ELF-1 (cell line): ENCODE measurements at places on chromosomes 13 and 19.

DNA sequence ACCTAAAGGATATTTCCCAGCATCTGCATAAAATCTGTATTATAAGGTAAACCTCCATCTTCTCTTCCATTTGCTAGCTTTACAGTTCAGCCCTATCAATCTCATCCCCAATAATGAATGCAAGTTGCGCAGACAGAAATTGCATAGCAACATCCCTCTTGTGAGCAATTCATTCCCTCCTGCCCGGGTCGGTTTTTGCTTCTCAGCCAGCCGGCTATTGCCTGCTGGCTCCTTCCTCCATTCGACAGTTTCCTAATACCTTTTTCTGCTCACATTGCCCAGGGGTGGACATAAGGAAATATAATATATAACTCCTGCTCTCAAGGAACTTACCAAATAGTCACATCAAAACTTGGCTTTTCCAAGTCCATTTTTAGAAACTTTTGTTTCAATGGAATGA, 125.2 kb downstream of the FGF9 start:
- DNase-seq = no peak

DNA sequence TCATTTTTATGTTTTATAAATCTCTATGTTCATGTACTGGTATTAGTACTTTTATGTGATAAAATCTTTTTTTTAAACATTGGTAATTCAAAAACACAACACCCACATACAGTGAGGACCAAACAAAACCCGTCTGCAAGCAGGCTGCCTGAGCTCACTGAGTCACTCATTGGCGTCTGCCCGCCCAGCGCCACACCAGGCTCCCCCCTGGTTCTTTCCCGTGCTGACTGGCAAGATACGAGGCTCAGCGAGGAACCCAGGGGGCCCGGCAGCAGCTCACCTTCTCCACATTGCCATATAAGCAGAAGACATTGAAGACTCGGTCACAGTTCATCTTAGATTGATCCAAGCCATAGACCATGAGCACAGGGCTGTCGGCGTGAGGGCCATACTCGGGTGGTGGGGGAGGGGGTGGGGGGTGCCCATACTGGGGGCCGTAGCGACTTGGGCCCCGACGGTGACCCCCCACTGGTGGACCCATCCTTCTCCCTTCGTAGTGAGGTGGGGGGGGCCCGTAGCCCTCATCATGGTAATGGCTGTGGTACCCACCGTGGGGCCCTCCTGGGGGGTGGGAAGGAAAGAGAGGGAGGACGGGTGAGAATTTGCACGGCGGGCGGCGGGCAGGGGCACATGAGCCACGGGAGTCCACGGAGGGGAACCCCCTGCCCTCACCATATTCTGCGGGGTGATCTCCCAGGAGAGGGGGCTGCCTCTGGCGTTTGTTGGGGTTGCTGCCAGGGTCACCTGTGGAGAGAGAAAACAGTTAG, 8.4 kb upstream of the ECH1 start:
- DNase-seq = no peak

DNA sequence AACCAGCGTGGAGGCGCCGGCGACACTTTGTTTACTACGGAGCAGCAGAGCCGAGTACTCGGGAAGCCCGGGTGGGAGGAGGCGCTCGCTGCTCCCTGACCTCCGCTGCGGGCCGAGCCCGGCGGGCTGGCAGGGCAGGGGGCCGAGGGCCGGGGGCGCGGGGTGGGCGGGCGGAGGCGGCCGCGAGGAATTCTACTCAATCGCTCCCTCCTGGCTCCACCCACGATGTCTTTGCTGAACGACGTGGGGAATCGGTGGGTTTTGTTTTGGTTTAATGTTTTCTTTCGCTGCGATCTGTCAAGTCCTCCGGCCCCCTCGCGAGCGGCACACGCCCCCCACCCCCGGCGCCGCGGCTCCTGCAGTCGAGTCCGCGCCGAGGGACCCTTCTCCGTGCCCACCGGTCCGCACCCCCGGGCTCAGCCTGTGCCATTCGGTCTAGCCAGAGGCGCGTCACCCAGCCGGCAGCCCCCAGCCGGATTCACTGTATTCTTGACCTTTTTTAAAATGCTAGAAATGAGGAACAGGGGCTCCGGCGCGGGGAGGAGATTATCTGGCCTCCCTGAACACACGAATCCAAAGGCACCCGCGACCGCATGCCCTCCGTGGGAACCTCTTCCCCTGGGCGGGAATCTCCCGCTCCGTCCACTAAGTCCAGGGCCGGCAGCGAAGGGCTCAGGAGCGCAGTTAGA, 636 bp upstream of the FOXO1 start:
- DNase-seq = peak; percentile 53

- DNase-seq = peak; percentile 85
These were observed 38.4 kb downstream of the ACTN4 start for GRCh38 chr19:38685666-38686529.

- peak; percentile 38 for DNase-seq
These were observed 8.3 kb downstream of the LGI4 start for GRCh38 chr19:35126624-35126959.

GRCh38 chr19:17281391-17282304, at the start of gene ANKLE1:
ANKLE1 (plus strand) TSS chr19:17281901; CDS start chr19:17281921, 20 bp downstream.
- DNase-seq = peak; percentile 34

GRCh38 chr13:113785051-113786010, 26.3 kb downstream of the TMEM255B start:
- no peak for DNase-seq

GRCh38 chr19:29378543-29379080, 147.2 kb upstream of the VSTM2B start:
- DNase-seq = no peak

GRCh38 chr13:90493667-90494066, 853.8 kb upstream of the MIR17HG start:
- no peak for DNase-seq

- no peak for DNase-seq
These were observed 706 bp downstream of the P2RY11 start for GRCh38 chr19:10112037-10112761.

- DNase-seq = no peak
These were observed 86.1 kb downstream of the TBC1D4 start for GRCh38 chr13:75395901-75396300.

GRCh38 chr19:542173-542866, 1.5 kb upstream of the GZMM start:
- DNase-seq = no peak

DNA sequence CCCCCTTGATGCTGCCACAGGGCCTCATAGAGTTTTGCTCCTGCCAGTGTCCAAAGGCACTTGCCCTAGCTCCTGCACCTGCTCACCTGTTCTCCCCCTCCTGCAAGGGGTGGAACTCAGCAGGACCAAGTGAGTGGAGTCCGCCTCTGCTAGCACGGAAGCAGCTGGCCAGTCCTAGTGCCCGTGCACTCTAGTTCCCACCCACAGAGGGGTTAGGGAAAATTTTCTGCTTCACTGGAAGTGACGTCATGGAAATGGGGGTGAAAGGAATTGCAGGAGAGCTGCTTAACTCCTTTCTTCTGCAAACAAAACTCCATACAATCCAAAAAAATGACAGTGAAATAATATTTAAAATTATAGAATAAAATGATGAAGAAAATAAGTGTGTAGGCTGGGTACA, 609.7 kb upstream of the SLITRK1 start:
- DNase-seq = no peak

DNA sequence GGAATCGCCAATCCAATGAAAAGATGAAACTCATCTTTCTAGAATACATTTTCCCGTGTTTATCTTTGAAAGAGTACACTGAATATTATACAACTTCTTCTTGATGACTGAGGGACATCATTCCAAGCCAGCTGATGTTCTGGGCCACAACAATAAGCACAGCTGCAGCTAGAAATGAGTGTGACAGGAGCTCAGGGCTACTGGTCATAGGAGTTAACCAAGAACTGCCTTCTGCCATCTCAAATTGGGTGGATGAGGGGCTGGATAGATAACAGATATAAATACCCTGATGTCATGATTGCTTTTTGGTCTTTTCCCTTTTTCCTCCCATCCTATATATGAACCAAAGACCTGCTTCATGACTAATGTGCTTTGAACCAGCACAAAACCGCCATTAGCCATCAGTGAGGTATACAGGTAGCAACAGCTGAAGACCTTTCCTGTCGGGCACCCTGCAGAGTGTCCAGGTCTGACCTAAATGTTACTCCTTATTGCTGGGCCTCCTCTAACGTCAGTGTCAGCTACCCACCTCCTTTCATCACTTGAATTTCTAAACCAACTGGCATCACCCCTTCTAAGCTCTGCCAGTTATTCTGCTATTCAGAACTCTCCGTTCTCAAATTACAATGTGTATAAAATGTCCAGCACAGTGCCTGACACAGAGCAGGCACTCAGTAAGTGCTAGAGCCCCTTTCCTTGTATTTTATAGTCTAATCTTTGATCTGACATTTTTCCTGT, 178.2 kb downstream of the ENOX1 start:
- no peak for DNase-seq

GRCh38 chr19:49749055-49749716, 13.9 kb downstream of the TSKS start:
- DNase-seq = peak; percentile 19

DNA sequence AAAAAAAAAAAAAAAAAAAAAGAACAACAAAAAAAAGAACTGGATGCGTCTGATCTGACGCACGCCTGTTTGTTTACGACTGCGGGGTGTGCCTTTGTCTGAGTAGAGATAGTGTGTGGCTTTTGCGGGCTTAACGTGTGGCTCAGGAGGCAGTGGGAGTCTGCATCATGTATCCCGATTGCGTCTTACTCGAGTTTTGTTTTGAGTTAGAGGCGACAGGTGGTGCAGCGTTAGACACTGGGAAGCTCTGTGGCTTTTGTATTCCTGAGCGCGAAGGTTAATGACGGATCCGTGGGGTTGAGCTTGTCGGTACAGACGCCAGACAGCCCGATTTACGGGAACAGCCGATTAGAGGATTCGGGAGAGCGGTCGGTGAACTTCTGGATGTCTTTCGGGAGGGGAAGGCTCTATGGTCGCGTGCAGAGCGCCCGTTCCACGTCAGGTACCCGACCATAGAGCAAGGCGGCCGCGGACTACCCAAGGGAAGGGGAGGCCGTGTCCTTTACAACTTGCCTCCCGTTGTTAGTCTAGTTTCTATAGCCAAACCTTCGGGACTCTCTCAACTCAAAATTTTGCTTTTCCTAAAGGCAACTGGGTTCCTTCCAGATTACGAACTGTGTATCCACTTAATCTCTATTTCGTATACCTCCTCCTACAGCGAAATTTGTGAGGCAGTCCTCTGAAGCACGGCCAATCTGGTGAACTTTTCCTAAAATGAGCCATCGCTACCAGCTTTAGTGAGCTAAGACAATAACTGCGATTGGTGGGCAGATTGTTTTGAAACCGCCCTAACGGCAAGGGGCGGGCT, 926 bp upstream of the HNRNPUL1 start:
- DNase-seq = peak; percentile 77

DNA sequence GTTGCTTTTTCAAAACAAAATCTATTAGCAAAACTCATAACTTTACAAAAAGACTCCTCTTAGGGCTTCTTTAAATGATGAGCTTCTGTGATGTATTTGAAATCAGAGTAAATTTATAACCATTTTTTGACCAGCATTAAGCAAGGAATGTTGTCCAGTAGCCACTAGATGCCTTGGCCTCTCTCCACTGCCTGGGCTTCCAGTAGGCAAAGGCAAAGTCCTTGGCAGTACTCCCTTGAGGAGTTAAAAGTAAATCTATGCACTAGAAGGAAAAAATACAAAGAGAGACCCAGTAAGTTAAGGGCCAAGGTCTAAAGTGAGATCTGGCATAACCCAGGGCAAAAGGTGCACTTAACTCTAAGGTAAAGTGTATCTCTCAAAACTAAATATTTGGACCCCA, 9.5 kb downstream of the SERPINE3 start:
- no peak for DNase-seq

DNA sequence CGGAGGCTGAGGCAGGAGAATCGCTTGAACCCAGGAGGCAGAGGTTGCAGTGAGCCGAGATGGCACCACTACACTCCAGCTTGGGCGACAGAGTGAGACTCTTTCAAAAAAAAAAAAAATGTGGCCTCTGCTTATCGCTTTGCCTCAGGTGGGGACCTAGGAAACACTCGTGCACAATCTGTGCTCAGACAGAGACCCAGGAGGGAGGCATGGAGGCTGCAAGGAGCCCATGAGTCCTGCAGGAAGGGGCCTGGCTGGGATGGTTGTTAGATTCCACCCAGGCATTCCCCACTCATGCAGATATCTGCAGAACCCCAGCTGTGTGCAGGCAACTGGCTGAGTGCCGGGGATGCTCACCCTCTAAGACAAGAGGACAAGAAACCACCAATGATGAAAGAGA, 43.8 kb upstream of the C19orf12 start:
- no peak for DNase-seq

DNA sequence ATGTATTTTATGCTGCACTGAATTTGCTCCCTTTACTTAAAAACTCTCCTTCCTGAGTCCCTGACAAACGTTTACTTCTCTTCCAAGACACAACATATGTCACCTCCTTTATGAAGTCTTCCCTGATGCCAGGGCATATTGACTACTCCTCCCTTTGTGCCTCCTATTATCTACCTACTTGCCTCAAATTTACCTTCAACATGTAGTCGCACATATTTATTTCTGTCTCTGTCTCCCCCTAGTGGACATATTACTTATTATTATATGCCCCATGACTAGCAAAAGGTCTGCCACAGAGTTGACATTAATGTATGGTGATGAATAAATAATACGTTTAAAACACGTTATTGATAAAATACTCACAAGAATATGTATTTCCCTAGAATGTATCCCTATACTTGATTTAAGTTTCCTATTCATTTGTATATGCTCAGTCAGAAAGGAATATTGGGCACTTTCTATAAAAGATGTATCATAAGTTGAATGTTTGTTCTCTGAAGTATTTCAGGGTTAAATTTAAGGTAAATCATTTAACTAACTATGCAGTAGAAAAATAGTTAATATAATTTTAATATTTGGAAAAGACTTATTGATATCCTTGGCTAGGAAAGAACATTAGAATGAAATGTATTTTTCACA, 250.3 kb upstream of the ATXN8OS start:
- no peak for DNase-seq

- DNase-seq = no peak
These were observed 20.5 kb downstream of the ZNF607 start for GRCh38 chr19:37699057-37699456.

- peak; percentile 18 for DNase-seq
These were observed 65.9 kb downstream of the CHST8 start for GRCh38 chr19:33687481-33688170.

DNA sequence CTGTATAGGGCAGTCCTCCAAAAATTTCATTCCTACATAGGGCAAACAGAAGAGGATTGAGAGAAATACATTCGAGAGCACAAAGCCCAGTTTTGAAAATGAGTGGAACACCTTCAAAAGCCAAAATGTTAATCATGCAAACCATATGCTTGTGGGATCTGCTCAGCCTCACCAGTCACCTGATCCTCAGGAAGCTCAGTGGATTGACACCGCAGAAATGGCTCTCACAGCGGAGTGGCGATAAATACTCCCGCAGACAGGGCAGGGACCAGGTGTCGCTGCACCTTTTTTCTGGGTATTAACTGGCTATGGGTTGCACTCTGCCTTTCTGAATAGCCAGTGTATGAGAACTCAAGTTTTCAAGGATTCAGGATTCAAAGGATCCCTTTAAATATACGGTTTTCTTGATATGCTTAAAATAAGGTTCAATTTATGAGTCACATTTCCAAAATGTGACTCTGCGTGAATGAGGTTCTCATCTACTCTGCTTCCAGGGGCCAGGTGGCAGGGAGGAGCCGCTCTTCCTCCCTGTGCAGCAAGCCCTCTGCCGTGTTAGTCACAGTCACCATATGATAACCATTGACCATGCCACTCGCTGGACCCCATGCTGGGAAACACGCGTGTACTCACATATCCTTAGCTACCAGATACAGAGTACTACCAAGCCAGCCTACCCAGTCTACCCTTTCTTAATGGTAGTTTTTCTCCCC, 18.3 kb upstream of the DHRS12 start:
- DNase-seq = no peak

GRCh38 chr19:7916103-7916954, 1.7 kb downstream of the TGFBR3L start:
- peak; percentile 23 for DNase-seq

GRCh38 chr13:50124536-50125303, 109.5 kb downstream of the KCNRG start:
- peak; percentile 70 for DNase-seq
